AG04449 (cell line): ENCODE measurements at places on chromosomes 7 and 10.

DNA sequence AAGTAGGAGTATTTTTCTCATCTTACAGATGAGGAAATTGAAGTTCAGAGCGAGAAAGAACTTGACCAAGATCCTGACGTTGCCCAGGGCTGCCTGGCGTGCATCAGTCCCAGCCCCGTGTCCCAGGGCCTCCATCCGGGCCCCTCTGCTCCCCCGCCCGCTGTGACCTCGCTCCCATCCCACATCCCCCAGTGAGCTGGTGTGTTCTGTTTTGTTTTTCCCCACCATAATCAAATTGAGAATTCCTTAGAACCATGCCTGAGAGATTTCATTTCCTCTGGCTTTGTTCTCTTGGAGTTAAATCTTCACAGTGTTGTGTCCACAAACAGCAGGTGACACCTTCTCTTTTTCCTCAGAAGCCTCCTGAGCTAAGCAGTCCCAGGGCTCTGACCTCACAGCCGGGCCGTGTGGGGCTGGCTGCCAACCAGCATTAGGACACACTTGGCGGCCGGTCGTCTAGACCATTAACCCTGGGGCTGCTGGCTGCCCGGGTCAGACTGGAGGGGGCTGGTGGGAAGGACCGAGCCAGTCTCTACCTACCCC lies 44.3 kb downstream of the PFKP start:
- no peak for DNase-seq

DNA sequence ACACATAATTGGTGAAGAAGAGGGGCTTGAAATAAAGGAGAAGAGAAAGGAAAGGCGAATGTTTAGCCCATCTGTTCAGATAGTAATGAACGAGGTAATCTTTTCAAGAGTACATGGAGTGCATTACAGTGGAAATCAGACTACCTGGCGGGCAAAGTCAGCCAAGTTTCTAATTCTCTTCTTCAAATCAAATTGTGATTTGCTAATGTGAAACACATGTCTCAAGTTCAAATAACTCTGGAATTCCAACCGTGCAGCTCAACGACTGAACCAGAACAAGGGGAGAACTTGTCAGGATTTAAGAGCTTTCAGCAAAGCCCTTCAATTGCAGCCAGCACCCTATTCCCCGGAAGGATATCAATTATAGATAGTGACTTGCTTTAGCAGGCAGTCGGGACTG lies 216.9 kb downstream of the GLI3 start:
- DNase-seq: no peak

DNA sequence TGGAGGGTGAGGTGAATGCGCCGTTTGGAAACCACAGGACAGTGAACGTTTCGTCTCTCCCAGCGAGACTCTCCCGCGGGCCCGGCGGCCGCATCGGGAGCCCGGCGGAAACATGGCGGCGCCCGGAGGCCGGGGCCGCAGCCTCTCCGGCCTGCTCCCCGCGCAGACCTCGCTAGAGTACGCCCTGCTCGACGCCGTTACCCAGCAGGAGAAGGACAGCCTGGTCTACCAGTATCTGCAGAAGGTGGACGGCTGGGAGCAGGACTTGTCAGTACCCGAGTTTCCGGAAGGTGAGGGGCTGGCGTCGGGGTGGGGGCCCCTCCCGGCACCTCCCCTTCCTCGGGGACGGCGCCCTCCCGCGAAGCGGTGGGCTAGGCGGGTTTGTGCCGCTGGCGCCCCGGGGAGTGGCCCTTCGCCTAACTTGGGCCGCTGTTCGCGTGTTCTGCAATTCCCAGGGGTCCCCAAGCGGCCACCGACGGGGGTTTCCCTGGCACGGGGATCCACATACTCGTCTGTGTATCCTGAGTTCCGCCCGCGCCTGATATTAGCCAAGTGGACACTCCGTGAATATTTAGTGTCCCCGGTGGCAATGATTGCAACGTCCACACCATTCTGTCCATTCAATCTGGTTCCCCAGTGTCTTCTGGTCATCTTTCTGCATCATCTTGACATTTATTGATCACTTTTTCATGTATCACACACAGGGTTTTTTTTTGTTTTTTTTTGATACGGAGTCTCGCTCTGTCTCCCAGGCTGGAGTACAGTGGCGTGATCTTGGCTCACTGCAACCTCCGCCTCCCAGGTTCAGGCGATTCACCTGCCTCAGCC lies 514 bp downstream of the NHLRC2 start:
- DNase-seq: no peak

- no peak for DNase-seq
These were observed 77.7 kb upstream of the GPR37 start for GRCh38 chr7:124843336-124843735.

DNA sequence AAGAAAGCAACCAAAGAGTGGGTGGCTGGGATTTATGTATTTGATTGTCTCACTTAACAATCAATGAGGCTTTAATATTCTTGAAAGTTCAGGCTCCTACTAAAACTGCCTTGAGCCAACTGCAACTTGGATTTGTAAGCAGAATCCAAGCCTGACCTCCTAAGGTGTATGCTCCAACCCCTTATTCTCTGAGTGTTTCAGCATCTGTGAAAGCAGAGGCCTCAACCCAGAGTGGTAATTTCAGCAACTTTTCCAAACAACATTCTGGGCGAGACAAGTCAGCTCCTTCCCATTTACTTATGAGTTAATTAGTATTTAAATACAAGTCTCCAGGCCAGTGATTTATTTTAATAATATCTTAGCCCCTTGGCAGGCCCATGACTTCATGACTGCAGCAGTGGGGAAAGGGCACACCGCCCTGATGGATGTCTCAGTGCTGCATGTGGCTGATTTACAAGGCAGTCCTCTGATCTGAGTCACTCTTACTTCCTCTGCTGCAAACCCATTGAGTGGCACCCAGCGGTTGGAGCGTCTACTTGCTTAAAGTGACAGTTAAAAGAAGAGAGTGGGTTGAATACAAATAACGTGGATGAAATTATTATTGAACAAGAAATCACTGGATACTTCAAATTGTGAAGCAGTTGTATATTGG lies 209.1 kb downstream of the TRIL start:
- DNase-seq: no peak

GRCh38 chr10:43040482-43041256 lies 36.2 kb upstream of the RET start:
- DNase-seq: no peak

DNA sequence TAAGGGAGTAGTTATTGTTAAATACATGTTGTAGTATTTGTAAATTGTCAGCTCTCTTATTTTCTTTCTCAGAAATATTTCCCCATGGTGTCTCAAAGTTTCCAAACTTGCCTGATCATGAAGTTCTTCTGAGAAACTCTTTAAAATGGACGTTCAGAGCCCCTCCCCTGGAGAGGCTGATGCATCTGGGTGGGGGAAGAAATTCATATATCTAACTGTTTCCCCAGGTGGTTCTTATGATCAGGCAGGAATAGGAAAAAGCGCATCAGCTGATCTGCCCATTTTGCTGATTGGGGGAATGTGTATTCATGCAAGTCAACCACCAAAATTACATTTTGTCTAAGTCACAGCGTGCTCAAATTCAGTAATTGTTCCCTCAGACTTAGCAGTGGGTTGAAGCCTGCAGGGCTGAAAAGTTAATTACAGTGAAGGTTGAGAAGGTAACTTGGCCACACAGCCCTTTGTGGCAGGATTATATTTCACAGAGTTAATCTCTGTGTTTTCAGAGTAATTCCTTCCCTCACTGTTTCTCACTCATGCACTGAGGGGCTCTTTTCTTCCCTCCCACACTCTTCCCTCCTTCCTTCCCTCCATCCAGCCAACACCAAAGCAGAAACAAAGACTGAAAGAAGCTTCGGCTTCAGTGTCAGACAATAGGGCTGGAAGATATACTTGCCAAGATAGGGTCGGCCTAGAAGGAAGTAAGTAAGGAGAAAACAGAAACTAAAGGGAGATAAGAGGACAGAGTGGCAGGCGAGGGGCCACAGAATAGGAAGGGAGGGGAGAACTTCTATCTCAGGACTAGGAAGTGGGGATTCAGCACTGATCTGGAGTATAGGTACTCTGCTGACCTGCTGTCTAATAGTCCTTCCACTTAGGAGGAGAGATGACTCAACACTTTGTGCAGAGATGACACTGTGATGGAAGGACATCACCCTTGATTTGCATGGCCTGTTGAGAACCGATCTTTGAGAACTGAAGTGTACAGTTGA lies 50.5 kb upstream of the STARD3NL start:
- no peak for DNase-seq

GRCh38 chr7:7051206-7051877 lies 131.0 kb upstream of the C1GALT1 start:
- no peak for DNase-seq
